ENCODE measurements at places on chromosomes 5 and 9. TPM values are rescaled to one million over a fixed set of nuclear protein-coding genes. Genes with fewer than 3 reads are reported as not detected.

SHB gene
- 22.5 TPM for total RNA-seq

PCDHGB2 gene
- total RNA-seq: 0.89 TPM

DNA sequence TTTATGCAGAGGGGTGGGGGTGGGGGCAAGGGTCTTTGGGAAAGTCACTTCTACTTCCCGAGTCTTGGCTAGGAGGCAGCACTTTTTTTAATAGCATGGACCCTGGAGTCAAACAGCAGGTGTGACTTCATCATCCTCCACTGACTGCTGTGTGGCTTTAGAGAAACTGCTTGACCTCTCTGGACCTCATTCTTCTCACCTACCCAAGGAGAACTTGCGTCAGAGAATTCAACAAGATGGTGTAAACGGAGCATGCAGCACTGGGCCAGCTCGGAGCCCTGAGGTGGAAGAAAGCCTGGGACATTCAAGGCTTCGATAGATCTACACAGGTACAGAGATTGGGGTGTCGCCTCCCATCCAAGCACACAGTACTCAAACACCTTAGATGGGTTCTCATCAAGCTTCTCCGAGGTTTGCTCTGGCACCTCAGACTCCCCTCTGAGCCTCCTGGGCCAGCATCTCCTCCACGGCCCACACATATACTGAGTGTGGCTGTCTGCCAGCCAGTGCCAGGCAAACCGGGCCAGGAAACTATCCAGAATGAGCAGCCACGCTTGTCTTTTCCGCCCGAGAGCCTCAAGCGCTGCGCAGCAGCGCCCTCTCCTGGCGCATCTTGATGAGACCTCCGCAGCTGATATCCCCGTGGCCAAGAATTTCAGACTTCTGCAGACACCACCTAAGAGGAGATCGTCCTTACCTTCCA is 4.6 kb upstream of the SLC25A48 start:
- DNase-seq: peak; percentile 55
- H3K27ac ChIP-seq: no peak overlapping the region
- no peaks in the 10 kb centered on the region for H3K36me3 ChIP-seq

- no peak overlapping the region for H3K27ac ChIP-seq
- H3K4me1 ChIP-seq: no peaks in the 10 kb centered on the region
- no peaks in the 10 kb centered on the region for H3K27me3 ChIP-seq
- peaks cover 25% of the 10 kb centered on the region for H3K36me3 ChIP-seq
- H3K4me3 ChIP-seq: no peak overlapping the region
Observed at GRCh38 chr5:32241034-32241783, 67.1 kb upstream of the GOLPH3 start.

- peak; percentile 11 for DNase-seq
- no peaks in the 10 kb centered on the region for H3K27me3 ChIP-seq
- H3K4me3 ChIP-seq: no peak overlapping the region
- H3K36me3 ChIP-seq: no peaks in the 10 kb centered on the region
Observed at GRCh38 chr9:23492126-23493002, 333.7 kb downstream of the ELAVL2 start.

DNA sequence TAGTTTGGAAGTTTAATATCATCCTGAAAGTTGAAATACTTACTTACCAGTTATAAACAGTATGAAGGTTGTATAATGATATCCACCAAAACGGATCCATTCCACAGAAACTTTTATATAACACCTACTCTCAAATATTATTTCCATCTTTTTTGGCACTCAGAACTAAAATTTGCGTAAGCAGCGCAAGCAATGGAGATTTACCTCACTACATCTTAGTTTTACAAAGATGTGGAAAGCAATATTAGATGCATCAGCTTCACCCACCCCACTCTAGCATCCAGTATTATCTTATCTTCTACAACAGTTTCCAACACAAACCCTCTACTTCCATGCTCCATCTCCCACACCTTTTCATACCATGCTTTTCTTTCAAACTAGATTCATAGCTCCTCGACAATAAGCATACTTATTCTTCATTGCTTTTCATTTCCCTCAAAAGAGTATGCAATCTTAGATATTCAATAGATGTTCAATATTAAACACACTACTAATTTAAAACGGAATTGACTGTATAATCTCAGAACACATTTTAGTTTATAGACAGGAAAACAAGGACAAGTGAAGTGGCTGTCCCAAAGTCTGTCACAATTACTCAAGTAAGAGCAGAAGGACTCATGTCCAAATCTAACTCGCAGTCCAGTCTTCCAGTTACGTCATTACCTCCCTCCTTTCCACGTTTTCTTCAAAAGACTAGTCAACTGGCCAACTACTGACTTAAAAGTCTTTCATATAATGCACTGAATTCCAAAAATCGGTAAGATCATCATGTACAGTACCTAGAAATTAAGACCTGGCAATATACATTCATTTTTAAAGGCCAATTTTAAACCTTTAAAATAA is 2.2 kb downstream of the PPP2CA start:
- DNase-seq: no peak
- H3K4me1 ChIP-seq: peaks cover 47% of the 10 kb centered on the region
- H3K27ac ChIP-seq: peak overlapping the region; percentile 99
- peak overlapping the region; percentile 96 for H3K4me3 ChIP-seq
- H3K27me3 ChIP-seq: no peaks in the 10 kb centered on the region

- H3K4me3 ChIP-seq: peak overlapping the region; percentile 2
- peak overlapping the region; percentile 98 for H3K27ac ChIP-seq
- no peaks in the 10 kb centered on the region for H3K36me3 ChIP-seq
- DNase-seq: no peak
- H3K4me1 ChIP-seq: peaks cover 56% of the 10 kb centered on the region
Observed at GRCh38 chr9:12813960-12814876, 39.4 kb downstream of the LURAP1L start.
